ENCODE measurements at places on chromosomes 2 and 18.

DNA sequence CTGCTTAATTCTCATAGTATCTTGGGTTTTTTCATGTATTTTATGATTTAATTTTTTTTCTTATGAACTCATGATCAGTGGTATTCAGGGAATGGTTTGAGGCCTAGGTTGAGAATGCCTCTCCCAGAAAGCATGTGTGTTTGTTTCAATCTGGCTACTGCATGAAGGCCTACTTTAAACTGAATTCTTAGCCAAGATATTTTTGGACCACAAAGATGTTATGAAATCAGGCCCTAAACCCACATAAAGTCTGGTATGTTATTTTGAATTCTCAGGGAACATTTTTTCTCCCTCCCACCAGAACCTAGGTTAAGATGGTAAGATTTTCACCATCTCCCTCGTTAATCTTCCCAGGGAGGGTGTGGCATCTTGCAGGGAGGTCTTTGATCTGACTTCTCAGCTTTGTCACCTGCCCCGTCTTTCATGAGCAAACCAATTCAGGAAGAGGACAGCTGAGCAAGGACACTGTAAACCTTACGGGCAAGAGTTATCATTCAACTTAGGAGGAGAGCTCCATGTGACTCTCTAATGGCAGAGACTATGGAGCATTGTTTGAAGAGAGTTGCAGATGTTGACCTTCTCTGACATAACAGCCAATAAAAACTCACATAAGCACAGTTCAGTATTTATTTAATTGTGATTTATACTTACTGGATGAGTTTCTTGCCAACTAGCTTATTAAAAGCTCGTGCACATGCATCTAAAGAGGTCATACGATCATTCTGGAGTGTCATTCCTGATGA is 21.3 kb upstream of the ACKR3 start:
- no peak for DNase-seq

- DNase-seq = no peak
Observed at GRCh38 chr2:39948016-39948719, 169.1 kb upstream of the THUMPD2 start.

DNA sequence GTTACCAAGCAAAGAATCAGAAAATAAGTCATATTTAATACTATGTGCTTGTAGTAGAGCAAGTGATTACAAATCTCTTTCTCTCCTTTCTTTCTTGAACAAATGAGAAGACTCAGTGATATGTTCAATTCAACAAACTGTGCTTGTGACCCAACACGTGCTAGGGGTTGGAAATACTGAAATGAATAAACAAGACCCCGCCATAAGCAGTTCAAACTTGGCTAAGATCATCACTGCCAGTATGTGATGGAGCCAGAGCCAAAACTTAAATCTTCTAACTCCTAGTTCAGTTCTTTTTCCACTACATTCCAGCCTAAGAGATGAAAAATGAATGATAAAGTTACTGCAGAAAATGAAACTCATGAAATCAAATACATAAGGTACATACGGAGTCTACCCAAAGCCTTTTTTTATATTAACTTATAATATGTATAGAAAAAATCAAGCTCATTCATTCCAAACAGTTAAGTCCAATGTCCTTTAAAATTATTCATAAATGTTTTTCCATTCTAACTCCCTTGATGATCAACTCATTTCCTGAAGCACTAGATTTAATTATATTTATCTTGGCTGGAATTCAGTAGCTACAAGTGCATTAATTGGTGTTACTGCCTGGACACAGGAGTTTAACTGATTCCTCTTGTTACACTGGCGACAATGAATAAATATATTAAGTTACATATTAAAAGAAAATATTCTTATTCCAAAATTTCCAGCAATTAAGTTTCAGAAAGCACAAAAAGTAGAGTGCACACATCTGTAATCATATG is 36.0 kb downstream of the GALNT3 start:
- DNase-seq = no peak

DNA sequence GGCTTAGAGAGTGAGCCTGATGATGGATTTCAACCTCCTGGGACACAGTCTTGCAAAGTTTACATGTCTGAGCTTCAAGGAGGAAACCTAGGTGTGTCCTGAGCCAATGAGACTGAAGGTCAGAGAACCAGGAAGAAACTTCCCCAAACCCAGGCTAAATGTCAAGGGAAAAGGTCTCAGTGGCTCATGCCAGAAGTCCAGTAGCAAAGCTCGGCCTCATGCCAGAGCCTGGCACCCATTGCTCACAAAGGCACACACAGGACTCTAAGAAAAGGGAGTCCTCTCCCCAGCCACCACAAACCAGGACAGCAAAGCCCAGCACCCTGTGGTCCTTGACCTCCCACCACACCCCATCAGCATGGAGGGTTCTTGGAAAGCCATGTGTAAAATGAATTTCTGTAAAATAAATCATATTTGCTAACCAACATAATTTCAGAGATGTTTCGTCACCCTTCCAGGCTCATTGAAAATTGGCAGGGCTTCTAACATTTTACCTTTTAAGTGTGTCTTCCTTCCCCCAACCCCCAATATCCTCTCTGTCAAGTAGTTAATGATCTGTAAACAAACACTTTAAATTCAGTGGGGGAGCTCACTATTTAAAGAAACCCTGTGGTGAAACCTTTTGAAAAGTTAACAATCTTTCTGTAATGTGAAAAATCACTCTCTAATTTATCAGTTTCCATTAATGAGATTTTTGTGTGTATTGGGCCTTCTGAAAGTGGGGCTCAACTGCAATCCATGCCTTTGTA is 77.1 kb downstream of the BCL11A start:
- DNase-seq = no peak

DNA sequence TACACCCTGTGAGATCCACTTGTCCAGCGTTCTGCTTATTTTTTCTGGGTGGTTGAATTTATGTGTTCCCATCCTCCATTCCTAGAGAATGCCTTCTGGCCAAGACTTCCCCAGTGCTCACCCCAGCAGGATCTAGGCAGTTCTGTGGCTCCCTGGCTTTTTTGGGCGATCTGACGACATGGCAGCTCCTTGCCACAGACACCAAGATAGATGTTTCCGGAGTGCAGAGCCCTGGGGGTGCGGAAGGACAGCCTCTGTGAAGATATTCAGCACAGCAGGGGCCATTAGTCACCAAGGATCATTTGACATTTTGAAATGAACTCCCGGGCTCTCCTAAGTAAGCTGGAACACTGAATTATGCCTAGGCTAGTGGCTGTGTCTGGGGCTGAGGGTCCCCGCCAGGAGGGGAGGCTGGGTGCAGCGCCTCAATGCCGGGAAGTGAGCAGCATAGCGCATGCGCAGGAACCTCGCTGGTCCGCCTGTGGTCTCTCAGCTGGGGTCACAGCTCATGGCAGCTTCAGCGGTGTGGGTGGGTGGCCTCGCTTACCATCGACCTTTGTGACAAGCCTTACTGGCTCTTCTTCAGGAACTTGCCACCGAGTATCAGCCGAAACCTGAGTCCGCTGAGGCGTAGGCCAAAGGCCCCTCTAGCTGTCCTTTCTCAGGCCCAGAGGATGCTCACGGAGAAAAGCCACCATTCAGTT is 60.3 kb downstream of the MEX3C start:
- DNase-seq = no peak

- DNase-seq = no peak
Observed at GRCh38 chr18:25136416-25137196, 215.4 kb downstream of the ZNF521 start.

- DNase-seq = no peak
Observed at GRCh38 chr2:234245945-234246344, 195.4 kb downstream of the SPP2 start.

- no peak for DNase-seq
Observed at GRCh38 chr2:173051463-173052215, 24.0 kb upstream of the MAP3K20 start.

DNA sequence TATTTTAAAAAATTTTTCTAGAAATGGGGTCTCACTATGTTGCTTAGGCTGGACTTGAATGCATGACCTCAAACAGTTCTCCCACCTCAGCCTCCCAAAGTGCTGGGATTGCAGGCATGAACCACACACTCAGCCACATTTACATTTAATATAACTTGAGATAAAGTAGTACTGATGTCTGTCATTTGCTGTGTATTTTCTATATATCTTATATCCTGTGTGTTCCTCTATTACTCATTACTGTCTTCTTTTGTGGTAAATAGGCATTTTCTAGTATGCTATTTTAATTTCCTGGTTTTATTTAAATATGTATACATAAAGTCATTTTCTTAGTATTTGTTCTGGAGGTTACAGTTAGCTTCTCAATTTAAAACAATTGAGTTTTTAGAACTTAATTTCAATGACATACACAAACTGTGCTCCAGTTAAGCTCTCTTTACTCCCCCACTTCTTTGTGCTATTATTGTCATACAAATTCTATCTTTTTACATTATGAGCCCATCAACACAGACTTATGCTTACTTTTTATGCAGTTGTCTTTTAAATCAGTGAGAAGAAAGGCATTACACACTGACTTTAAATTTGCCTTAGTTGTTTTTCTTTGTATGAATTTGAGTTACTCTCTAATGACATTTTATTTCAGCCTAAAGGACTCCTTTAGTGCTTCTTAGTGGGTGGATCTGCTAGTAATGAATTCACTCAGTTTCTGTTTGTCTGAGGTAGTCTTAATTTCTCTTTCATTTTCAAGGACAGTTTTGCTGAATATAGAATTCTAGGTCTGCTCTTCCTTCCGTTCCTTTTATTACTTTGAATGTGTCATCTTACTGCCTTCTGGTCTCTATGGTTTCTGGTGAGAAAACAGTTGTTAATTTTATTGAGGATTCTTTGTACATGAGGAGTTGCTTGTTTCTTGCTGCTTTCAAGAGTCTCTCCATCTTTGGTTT is 6.2 kb upstream of the INPP4A start:
- DNase-seq = no peak

GRCh38 chr2:20479835-20480234 is 33.0 kb downstream of the RHOB start:
- DNase-seq = no peak

GRCh38 chr2:159968279-159968900 is 94.0 kb downstream of the PLA2R1 start:
- peak; percentile 32 for DNase-seq

GRCh38 chr18:32201948-32202672 is 12.3 kb downstream of the MEP1B start:
- no peak for DNase-seq

DNA sequence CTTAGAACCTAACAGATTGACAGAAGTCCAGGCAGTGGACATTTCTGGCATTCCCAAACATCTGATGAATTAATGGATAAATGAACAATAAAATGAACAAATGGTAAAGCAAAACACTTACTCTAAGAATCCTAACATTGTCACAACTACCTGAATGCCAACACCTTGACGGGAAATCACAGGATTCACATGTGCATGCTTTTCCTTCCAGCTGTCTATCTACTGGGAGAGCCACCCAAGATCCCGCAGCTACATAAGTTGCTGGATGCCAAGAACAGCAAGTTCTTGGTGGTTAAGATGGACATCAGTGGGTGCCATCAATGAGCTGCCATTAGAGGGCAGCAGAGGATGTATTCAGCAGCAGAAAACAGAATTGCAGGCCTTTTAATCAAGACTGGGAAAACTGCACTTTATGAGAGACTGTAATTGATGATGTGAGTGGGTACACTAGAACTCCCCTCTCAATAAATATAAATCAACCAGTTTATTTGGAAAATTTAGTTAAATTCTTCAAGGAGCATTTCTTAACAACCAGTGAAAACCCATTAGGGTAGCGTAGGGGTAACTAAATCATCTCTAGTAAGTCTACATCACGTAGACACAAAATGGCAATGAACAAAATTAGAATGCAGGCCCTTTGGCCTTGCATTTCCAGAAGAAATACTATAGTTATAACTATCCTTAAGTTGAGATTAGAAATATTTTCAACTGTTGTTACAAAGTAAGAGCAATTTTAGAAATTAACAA is 45.6 kb downstream of the SESTD1 start:
- peak; percentile 33 for DNase-seq

- DNase-seq = no peak
Observed at GRCh38 chr2:237455764-237456163, 31.3 kb upstream of the MLPH start.

- DNase-seq = no peak
Observed at GRCh38 chr18:59629894-59630293, 67.3 kb downstream of the CCBE1 start.

DNA sequence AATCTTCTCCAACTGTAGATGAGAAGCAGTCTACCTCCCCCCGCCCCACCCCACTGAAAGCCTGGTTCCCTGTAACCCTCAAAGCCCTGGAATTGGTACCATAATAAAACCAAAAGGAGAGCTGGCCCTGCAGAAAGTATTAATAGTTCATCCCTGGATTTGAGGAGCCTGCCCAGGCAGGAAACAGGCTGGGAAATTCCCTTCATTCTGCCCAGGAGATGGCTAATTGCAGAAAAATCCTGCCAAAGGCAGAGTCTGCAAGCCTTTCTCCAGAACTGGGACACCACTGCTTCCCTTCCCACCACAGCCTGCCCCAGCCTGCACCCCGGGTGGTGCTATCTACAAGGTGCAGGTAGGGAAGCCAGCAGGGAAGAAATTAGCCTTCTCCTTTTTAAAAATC is 16.3 kb downstream of the GKN2 start:
- DNase-seq = no peak

GRCh38 chr2:130963849-130964793 is 127.4 kb downstream of the ARHGEF4 start:
- DNase-seq = no peak

DNA sequence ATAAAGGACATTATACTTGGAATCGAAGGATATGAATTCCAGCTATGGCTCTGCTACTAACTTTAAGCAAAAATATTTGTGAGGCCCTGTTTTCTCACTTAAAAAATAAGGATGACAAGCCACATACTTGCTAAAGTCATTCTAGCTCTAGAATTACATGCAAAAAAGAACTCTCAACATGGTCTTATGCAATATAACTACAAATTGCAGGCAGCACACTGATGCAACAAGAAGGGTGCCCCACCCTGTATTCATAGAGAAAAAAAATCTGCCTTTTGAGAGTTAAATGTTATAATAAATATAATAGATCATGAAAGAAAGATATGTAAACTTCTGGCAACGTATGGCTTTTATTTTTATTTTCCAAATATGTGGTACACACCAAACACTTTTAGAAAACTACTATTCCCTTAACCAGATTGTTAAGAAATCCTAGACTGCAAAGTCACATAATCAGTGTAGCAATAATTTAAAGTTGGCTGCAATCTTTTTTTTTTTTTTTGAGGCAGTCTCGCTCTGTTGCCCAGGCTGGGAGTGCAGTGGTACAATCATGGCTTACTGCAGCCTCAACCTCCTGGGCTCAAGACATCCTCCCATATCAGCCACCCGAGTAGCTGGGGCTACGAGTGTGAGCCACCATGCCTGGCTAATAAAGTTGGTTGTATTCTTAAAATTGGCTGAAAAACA is 40.2 kb upstream of the WDSUB1 start:
- DNase-seq = no peak

GRCh38 chr2:9107168-9108025 is 99.2 kb upstream of the ASAP2 start:
- DNase-seq = no peak
